ENCODE measurements at places on chromosomes 7 and 10. TPM values are rescaled to one million over a fixed set of nuclear protein-coding genes. Genes with fewer than 3 reads are reported as not detected.

DNA sequence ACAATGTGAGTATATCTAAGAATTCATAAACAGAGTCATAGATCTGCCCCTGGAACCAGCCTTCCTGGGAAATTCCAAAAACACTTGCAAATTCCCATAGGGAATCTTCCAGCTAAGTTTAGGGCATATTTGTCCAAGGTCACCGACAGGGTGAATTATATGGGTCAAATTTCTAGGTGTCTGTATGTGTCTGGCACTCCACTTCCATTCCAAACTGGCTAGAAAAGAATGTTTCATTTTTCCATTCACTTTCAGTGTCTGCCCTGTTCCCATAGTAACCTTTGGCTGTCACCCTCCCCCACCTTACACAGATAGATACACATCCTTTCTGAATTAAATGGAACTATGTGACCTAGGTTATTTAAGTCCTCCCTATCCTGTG is 230.9 kb downstream of the CREB5 start:
- DNase-seq, result no peak
- no peaks in the 10 kb centered on the region for H3K27me3 ChIP-seq
- no peak overlapping the region for H3K4me3 ChIP-seq
- no peaks in the 10 kb centered on the region for H3K36me3 ChIP-seq

- H3K27ac ChIP-seq, result no peak overlapping the region
- peaks cover 12% of the 10 kb centered on the region for H3K4me1 ChIP-seq
- DNase-seq, result no peak
- H3K36me3 ChIP-seq, result no peaks in the 10 kb centered on the region
- H3K4me3 ChIP-seq, result no peak overlapping the region
Observed at GRCh38 chr7:1675036-1675671, 5.1 kb downstream of the ELFN1 start.

- H3K36me3 ChIP-seq, result no peaks in the 10 kb centered on the region
- no peak overlapping the region for H3K27ac ChIP-seq
- H3K4me1 ChIP-seq, result no peaks in the 10 kb centered on the region
- DNase-seq, result no peak
- no peaks in the 10 kb centered on the region for H3K27me3 ChIP-seq
- H3K4me3 ChIP-seq, result no peak overlapping the region
Observed at GRCh38 chr7:113366122-113366521, 247.8 kb upstream of the SMIM30 start.

Gene TBC1D12
- 14.7 TPM for total RNA-seq

Gene PDE1C
- total RNA-seq, result 19.2 TPM

DNA sequence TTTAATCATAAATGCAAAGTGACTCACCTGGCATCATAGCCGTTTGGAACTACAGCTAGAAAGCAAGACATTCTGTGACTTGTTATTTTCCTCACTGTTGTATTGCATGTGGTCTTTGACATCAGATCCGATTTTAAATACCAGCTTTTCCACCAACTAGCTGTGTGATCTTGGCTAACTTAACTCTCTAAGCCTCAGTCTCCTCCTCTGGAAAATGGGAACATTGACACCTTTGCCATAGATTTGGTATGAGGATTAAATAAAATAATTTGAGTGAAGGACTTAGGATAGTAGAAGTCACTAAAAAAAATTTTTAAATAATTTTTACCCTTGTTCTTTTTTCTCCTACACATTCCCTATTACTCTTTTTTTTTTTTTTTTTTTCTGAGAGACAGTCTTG is 155.0 kb upstream of the TCF7L2 start:
- H3K27me3 ChIP-seq, result no peaks in the 10 kb centered on the region
- no peak overlapping the region for H3K27ac ChIP-seq
- no peaks in the 10 kb centered on the region for H3K36me3 ChIP-seq

Gene PIK3CG
- total RNA-seq, result 4.4 TPM

GRCh38 chr7:91045606-91046005 is 218.6 kb upstream of the FZD1 start:
- H3K4me1 ChIP-seq, result peaks cover 13% of the 10 kb centered on the region
- DNase-seq, result no peak
- H3K27ac ChIP-seq, result no peak overlapping the region
- H3K36me3 ChIP-seq, result no peaks in the 10 kb centered on the region

DNA sequence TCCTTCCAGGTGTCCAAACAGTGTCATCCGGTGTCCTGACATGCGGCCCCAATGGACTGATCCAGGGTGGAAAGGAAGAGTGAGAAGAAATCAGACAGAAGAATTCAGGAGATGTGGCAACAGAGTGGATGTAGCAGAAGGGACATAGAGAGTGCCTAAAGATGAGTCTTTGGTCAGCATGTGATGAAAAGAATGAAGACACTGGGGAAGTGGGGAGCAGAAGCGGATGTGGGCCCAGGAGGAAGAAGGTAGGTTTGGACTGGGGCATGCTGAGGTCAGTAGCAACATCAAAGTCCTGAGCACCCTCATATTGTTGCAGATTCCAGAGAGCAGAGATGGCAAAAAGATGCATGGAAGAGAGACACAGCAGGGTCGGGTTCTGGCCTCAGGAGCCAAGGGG is 71.8 kb upstream of the STEAP1B start:
- no peak overlapping the region for H3K27ac ChIP-seq
- H3K36me3 ChIP-seq, result no peaks in the 10 kb centered on the region
- peak; percentile 74 for DNase-seq
- no peak overlapping the region for H3K4me3 ChIP-seq
- peaks cover 14% of the 10 kb centered on the region for H3K4me1 ChIP-seq

DNA sequence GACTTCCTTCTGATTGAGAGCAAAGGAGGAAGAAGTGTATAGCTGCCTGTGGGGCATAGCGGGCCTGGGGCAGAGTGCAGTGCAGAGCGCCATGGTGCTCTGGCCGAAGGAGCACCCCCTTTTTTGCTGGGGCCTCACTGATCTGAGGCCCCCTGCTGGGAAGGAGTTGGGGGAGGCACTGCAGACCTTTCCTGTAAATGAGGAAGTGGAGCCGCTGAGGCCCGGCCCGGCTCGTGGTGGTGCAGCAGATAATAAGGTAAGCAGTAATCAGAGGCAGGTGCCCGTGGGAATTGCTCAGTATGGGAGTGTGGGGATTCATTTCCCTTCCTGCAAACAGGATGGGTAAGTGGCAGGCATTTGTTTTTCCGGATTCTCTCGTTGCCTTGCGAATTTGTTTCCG is 373.7 kb upstream of the MKI67 start:
- no peaks in the 10 kb centered on the region for H3K4me1 ChIP-seq
- DNase-seq, result no peak
- H3K4me3 ChIP-seq, result no peak overlapping the region
- H3K36me3 ChIP-seq, result no peaks in the 10 kb centered on the region
- no peak overlapping the region for H3K27ac ChIP-seq

Gene AKR1E2
- 3.7 TPM for total RNA-seq

Gene PTPN20
- total RNA-seq, result 1.5 TPM

DNA sequence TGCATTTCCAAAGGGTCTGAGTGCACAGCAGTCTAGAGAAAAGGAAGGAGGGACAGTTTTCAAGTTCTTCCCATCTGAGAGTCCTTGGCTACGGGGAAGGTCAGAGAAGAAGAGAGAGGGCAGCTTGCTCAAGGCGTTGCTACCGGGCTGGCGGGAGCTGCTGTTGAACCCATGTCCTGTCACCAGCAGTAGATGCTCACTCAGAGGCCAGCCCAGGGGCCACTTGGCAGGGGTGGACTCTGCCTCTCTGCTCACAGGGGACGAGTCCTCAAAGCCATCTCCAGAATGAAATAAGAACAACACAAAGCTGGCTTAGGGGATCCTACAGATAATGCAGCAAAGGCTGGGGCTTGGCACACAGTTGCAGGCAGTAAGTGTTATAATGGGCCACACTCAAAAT is 231.5 kb downstream of the TNS3 start:
- H3K27me3 ChIP-seq, result no peaks in the 10 kb centered on the region
- H3K4me1 ChIP-seq, result no peaks in the 10 kb centered on the region
- no peak overlapping the region for H3K27ac ChIP-seq
- H3K36me3 ChIP-seq, result no peaks in the 10 kb centered on the region

DNA sequence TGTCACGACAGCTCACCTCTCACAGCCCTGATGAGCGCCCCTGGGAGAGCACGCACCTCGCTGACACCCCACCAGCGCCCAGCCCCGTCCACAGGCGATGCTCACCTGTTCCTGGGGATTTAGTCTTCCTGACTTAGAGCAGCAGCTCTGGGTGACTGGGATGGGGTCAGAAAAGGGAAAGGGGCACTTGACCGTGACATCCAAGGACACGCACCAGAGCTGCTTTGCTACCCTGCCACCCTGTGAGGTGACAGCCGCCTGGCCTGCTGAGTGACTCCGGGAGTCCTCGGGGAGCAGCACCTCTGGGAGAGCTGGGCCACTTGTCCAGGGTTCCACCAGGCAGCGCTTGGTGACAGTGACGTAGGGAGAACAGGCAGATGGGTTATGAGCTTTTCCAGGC is 148.2 kb downstream of the PRKAG2 start:
- H3K4me3 ChIP-seq, result no peak overlapping the region
- no peaks in the 10 kb centered on the region for H3K36me3 ChIP-seq
- peak overlapping the region; percentile 59 for H3K27ac ChIP-seq

DNA sequence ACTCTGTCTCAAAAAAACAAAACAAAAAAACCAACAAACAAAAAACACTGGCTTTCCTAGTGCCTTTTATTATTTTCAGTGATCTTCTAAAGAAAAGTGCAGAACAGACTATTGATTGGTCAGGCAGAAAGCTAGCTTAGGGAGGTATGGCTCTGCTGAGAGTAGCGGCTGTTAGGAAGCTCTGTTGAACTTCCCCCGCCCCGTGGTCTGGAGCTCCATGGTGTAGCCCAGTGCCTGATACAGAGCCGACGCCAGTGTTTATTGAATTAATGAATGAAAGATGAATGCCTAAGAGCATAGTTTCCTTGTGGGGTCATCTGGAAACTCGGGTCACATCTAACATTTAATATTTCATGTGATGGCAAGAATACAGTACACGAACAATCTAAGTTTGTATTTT is 90.5 kb upstream of the ARMC3 start:
- H3K4me3 ChIP-seq, result no peak overlapping the region
- no peaks in the 10 kb centered on the region for H3K36me3 ChIP-seq
- no peaks in the 10 kb centered on the region for H3K27me3 ChIP-seq
- no peak overlapping the region for H3K27ac ChIP-seq

Gene TMEM196
- not detected for total RNA-seq

Measured in vagina (tissue), 2 donors.